ENCODE measurements at places on chromosomes 7 and 10. TPM values are rescaled to one million over a fixed set of nuclear protein-coding genes. Genes with fewer than 3 reads are reported as not detected.
A peak's percentile ranks its signal among the peaks of the same experiment; 100 is the strongest.

GRCh38 chr10:56624082-56624481 is 263.0 kb upstream of the ZWINT start:
- no peak overlapping the region for H3K27ac ChIP-seq
- H3K36me3 ChIP-seq: no peaks in the 10 kb centered on the region
- no peaks in the 10 kb centered on the region for H3K4me1 ChIP-seq
- H3K27me3 ChIP-seq: no peaks in the 10 kb centered on the region
- H3K4me3 ChIP-seq: no peak overlapping the region
- DNase-seq: no peak

GRCh38 chr10:75544993-75545706 is 113.7 kb downstream of the LRMDA start:
- DNase-seq: no peak
- H3K27me3 ChIP-seq: no peaks in the 10 kb centered on the region

Gene PTPRN2
- total RNA-seq: 12.3 TPM

DNA sequence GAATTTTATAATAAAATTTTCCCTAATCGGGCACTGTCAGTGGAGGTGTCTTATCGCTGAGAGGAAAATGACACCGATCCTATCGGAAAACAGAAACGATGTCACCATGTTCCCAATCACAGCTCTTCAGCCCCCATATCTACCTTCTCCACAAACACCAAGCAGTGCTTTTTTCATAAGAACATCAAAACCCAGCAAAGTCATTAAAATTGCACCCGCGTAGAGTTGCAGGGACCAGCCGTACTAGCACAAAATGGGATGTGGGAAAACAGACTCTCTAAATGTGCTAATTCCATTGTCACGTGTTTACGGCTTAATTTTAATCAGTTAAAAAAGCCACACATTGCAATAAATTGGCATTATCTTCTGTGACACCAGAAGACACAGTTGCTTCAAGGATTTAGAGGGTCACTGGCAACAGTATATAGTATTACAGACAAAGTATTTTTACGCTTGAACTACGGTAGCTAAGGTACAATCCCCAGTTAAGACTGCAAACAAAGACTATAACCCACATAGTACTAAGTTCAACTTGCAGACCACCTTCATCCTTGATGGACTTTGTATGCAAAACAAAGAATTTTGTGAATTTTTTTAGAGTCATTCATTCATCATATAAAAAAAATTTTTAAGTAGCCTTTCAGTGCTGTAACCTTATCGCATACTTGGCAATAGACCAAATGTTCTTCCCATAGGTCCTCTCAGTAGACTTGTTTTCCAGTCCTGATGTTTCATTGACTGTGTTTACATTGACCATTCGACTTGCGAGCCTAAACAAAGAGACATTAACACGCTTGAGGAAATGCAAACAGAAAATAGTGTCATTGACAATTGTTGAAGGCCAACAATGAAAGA is 116.0 kb downstream of the VTI1A start:
- DNase-seq: no peak
- peaks cover 5% of the 10 kb centered on the region for H3K4me1 ChIP-seq
- H3K27me3 ChIP-seq: no peaks in the 10 kb centered on the region
- H3K4me3 ChIP-seq: no peak overlapping the region
- H3K27ac ChIP-seq: no peak overlapping the region

Gene OTUD1
- 31.1 TPM for total RNA-seq

Gene CCDC172
- total RNA-seq: not detected

Gene AKR1B1
- total RNA-seq: 270 TPM

DNA sequence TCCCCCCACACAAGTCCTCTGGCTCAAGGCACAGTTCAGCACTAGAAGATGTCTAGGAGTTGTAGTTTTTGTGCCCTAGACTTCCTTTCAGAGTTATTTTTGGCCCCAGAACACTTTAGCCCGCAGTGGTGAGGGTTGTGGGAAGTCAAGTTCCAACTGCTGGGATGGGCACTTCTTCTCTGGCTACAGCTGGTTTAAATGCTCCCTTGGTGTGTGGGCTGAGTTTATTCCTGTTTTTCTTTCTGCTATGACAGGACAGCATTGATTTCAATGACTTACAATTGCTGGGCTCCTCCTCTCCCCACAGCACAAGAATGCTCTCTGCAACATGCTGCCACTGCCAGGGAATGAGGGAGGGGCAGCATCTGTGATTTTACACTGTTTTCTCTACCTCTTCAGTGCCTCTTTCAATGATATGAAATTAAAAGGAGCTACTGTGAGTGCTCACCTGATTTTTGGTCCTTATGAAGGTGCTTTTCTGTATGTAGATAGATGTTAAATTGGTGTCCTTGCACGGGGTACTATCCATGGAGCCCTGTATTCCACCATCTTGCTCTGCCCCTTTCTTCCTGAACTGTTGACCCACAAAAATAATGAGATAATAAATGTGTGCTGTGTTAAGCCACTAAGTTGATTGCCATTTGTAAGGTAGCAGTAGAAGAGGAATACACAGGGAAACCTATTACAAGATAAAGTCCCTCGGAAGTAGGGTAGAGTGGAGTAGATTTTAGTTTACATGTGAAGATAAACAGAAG is 56.3 kb downstream of the SLC13A1 start:
- no peaks in the 10 kb centered on the region for H3K27me3 ChIP-seq
- H3K4me1 ChIP-seq: no peaks in the 10 kb centered on the region
- H3K36me3 ChIP-seq: no peaks in the 10 kb centered on the region
- no peak overlapping the region for H3K27ac ChIP-seq

Gene PDK4
- 294 TPM for total RNA-seq

Gene RELN
- total RNA-seq: 5.5 TPM

Gene HOXA7
- total RNA-seq: 21.3 TPM

- H3K4me1 ChIP-seq: peaks cover 32% of the 10 kb centered on the region
- no peak overlapping the region for H3K27ac ChIP-seq
- H3K27me3 ChIP-seq: no peaks in the 10 kb centered on the region
- no peak for DNase-seq
Measured at GRCh38 chr10:93475871-93476270, 6.3 kb downstream of the MYOF start.

- no peaks in the 10 kb centered on the region for H3K27me3 ChIP-seq
- no peak for DNase-seq
- no peaks in the 10 kb centered on the region for H3K36me3 ChIP-seq
- no peak overlapping the region for H3K27ac ChIP-seq
- no peaks in the 10 kb centered on the region for H3K4me1 ChIP-seq
Measured at GRCh38 chr10:91206427-91206826, 14.0 kb upstream of the PCGF5 start.

- peak overlapping the region; percentile 99 for H3K27ac ChIP-seq
- no peaks in the 10 kb centered on the region for H3K36me3 ChIP-seq
- peak; percentile 80 for DNase-seq
- peaks cover 7% of the 10 kb centered on the region for H3K4me1 ChIP-seq
Measured at GRCh38 chr10:30433306-30433729, 666 bp upstream of the MAP3K8 start.

DNA sequence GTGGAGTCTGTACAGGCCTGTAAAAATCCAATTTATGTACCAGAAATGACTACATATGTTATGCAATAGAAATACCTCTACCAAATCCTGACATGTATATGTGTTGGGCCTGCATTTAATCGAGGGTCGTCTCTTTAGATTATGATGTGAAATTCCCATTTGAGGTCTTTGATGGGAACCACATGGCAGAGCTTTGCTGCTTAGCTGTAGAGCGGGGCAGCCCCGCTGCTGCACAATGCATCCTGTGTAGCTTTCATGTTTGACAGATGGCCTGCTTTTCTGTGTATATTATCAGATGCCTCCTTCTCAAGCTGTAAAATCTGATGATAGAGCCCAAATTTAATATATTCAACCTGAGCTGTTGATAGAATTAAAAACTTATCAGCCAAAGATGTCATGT is 65.8 kb downstream of the RAB18 start:
- no peak overlapping the region for H3K27ac ChIP-seq
- no peak for DNase-seq
- no peaks in the 10 kb centered on the region for H3K4me1 ChIP-seq
- no peaks in the 10 kb centered on the region for H3K36me3 ChIP-seq
- H3K4me3 ChIP-seq: no peak overlapping the region

Gene ADCK2
- 26.0 TPM for total RNA-seq

Gene LRIT1
- total RNA-seq: not detected

DNA sequence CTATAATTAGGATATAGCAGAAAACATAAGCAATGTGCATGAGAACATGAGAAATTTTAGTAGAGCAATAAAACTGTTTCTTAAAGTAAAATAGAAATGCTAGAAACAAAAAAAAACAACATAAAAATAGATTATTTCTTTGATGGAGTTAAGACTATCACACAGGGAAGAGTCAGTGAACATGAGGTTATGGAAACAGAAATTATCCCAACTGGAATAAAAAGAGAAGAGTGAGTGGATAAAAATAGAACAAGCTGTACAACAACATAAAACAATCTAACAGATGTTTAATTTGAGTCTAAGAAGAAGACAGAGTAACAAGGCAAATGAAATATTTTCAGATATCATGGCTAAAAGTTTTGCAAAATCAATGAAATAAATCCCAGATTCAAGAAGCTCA is 7.5 kb upstream of the OR6B1 start:
- no peaks in the 10 kb centered on the region for H3K4me1 ChIP-seq
- H3K4me3 ChIP-seq: no peak overlapping the region
- no peaks in the 10 kb centered on the region for H3K27me3 ChIP-seq
- H3K36me3 ChIP-seq: no peaks in the 10 kb centered on the region

DNA sequence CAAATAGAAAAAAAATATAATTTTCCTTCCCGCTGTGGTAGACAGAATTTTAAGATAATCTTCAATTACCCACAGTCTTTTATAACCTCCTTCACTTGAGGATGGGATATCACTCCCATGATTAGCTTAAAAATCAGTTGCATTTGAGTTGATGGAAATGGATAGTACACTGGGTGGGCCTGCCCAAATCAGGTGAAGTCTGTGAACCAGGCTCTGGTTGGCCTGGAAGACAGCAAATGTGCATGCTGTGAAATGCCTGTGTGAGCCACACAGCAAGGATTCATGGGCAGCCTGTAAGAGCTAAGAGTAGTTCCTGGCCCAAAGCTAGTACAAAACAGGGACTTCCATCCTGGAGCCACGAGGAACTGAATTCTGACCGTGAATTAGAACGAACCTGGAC is 548.0 kb downstream of the CALN1 start:
- DNase-seq: no peak
- H3K27ac ChIP-seq: no peak overlapping the region
- H3K4me3 ChIP-seq: no peak overlapping the region
- H3K27me3 ChIP-seq: no peaks in the 10 kb centered on the region
- no peaks in the 10 kb centered on the region for H3K4me1 ChIP-seq

Gene PRSS37
- total RNA-seq: not detected

GRCh38 chr7:26117142-26117807 is 34.7 kb upstream of the NFE2L3 start:
- DNase-seq: no peak
- H3K4me1 ChIP-seq: no peaks in the 10 kb centered on the region
- H3K27me3 ChIP-seq: peaks cover 11% of the 10 kb centered on the region
- no peak overlapping the region for H3K4me3 ChIP-seq
- no peak overlapping the region for H3K27ac ChIP-seq

- H3K4me1 ChIP-seq: no peaks in the 10 kb centered on the region
- no peak for DNase-seq
- H3K27me3 ChIP-seq: no peaks in the 10 kb centered on the region
- H3K36me3 ChIP-seq: no peaks in the 10 kb centered on the region
Measured at GRCh38 chr10:36542493-36542892, 582.9 kb upstream of the ANKRD30A start.

- peak; percentile 23 for DNase-seq
- no peak overlapping the region for H3K27ac ChIP-seq
- no peaks in the 10 kb centered on the region for H3K4me1 ChIP-seq
Measured at GRCh38 chr7:73978661-73979563, 49.1 kb upstream of the ELN start.

GRCh38 chr7:47617131-47617530 is 35.2 kb upstream of the TNS3 start:
- no peak overlapping the region for H3K4me3 ChIP-seq
- no peaks in the 10 kb centered on the region for H3K27me3 ChIP-seq
- H3K27ac ChIP-seq: no peak overlapping the region
- no peak for DNase-seq

Gene COX19
- 9.1 TPM for total RNA-seq

DNA sequence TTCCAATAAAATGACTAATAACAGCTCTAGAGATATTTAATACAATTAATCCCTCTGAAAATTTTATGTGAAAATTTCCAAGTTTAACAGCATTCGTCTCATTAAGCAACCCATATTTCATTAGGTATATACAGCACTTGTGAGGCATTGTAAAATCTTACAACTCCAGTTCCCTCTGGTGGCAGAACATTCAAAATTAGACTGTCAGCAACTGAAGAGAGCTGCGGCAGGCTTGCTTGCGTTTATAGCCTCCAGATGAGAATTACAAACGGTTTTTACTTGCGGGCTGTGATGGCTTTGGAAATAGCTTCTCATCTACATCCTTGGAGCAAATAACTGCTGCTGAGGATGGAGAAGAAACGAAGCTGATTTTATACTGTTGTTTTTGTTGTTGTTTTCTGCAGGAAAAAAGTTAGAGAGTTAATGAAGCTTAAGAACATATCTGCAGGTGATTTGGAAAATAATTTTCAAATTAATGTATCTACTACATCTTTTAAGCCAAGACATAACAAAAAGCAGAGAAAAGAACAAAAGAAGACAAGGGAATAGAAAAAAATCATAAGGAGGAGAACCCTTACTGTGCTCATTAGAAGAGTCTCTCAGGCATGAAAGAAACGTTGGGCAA is 171.3 kb downstream of the MAGI2 start:
- H3K36me3 ChIP-seq: no peaks in the 10 kb centered on the region
- DNase-seq: peak; percentile 18
- H3K27ac ChIP-seq: no peak overlapping the region
- H3K27me3 ChIP-seq: no peaks in the 10 kb centered on the region
- peaks cover 17% of the 10 kb centered on the region for H3K4me1 ChIP-seq

All from adrenal gland (tissue), 19 donors.